ENCODE measurements at places on chromosomes 4 and X.

GRCh38 chr4:128521648-128522111 is 234.1 kb upstream of the PGRMC2 start:
- no peak for DNase-seq

- DNase-seq = no peak
Measured at GRCh38 chr4:163967263-163967662, 472.8 kb downstream of the TMA16 start.

GRCh38 chr4:164396439-164396838 is 357.5 kb upstream of the SMIM31 start:
- DNase-seq = no peak

- DNase-seq = no peak
Measured at GRCh38 chr4:72286185-72286584, 254.4 kb downstream of the NPFFR2 start.

GRCh38 chrX:42098900-42099299 is 175.5 kb upstream of the CASK start:
- DNase-seq = no peak
